Activated B cell treated with CpG ODN at 0.5 μM for 24 hours (primary cell): ENCODE measurements at places on chromosomes 11 and 22.

- DNase-seq: no peak
These were observed 10.4 kb upstream of the AGBL2 start for GRCh38 chr11:47725442-47726117.

- DNase-seq: no peak
These were observed 22.0 kb downstream of the GAB2 start for GRCh38 chr11:78395597-78395996.

- DNase-seq: no peak
These were observed 3.6 kb downstream of the C11orf87 start for GRCh38 chr11:109425554-109425953.

GRCh38 chr11:35875466-35875865 is 68.4 kb upstream of the LDLRAD3 start:
- no peak for DNase-seq

DNA sequence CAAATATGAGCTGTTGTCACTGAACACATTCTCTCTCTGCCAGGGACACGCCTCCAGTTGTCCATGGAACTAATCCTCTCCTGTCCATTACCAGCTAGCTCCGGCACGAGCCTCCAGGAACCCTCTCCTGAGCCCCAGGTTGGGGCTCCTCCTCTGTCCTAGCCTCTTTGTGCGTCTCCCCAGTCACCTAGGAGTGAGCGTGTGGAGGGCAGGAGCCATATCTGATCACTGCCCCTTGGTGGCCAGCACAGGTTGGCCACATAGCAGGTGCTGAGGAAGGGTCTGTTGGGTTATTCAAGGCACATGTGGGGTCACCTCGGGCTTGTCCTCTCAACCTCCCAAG is 2.5 kb downstream of the SYVN1 start:
- DNase-seq: no peak

GRCh38 chr11:33375688-33376311 is 118.6 kb downstream of the HIPK3 start:
- DNase-seq: no peak

DNA sequence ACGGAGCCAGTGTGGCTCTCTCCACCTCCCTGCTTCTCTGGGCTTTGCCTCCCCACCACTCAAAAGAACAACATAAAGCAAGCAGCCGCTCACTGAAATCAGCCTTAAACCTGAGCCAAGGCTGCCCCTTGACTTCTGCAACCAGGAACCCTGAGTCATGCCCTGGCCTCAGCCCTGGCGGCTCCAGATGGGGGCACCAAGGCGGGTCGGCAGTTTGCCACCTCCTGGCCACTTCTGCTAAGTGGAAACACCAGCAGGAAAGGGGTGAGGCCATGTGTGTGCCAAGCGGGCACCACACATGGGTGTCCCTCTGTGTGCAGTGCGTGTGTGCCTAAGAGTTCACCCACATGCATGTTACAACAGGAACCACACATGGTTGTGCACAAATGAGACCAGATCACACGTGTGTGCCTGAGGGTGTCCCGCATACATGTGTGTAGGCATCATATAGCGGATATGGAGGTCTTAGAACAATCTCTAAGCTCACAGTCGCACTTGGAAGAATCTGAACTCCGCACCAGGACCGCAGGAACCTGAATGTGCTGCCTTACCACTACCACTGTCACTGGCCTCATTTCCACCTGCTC is 221.2 kb downstream of the MN1 start:
- DNase-seq: no peak

DNA sequence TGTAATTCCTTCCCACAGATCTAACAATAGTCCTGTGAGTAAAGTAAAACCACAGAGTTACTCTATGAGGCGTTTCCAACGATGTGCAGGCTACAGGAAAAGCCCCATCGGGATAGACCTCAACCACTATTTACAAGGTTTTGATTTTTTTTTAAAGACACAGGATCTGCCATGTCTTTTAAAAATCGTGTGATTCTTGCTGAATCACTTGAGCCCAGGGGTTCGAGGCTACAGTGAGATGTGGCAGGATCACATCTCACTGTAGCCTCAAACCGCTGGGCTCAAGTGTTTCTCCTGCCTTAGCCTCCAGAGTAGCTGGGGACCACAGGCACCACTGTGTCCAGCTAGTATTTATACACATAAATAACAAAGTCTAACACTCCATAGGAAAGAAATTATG is 7.8 kb downstream of the TAF1D start:
- DNase-seq: no peak

DNA sequence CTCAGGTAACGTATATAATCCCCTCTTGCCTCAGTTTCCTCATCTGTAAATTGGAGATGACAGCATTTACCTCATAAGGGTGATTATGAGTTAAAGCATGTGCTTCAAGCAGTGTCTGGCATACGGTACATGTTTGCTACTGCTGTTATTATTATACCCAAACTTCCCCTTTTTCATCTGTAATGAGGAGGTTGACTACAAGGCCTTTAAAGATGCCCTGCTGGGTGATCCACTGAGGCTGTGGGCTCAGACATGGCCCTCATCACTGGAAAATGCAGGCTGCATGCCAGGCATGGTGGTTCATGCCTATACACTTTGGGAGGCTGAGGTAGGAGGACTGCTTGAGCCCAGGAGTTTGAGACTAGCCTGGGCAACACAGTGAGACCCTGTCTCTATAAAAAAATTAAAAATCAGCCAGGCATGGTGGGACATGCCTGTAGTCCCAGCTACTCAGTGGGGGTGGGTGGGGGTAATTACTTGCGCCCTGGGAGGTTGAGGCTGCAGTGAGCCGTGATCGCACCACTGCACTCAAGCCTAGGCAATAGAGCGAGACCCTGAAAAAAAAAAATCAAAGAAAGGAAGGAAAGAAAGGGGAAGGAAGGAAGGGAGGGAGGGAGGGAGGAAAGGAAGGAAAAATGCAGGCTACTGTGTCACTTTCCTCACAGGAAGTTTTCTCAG is 4.3 kb downstream of the PIK3IP1 start:
- no peak for DNase-seq
